ENCODE measurements at places on chromosomes 3 and 15. TPM values are rescaled to one million over a fixed set of nuclear protein-coding genes. Genes with fewer than 3 reads are reported as not detected.

- peak overlapping the region; percentile 59 for H3K27ac ChIP-seq
- DNase-seq = no peak
- H3K36me3 ChIP-seq = no peaks in the 10 kb centered on the region
- H3K4me3 ChIP-seq = no peak overlapping the region
- peaks cover 36% of the 10 kb centered on the region for H3K4me1 ChIP-seq
Measured at GRCh38 chr3:11159421-11159904, 5.2 kb downstream of the HRH1 start.

The CKMT1A gene
- 55.0 TPM for total RNA-seq

The PRR20G gene
- total RNA-seq = not detected

DNA sequence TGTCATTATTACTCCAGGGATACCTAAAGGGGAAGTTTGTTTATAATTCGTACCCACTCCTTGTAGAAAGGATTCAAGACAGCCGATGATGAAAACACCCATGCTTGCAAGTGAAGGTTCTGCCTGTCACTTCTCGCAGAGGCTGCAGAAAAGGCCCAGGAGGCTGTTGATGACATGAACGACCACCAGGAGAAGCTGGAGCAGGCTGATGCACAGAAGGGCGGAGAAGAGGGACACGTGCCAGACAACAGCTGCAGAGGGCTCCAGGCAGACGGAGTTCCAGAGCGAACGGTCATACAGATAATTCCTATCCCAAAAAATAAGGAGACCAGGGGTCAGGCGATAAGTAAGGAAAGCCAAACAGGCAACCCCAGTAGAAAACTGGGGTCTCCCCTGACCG, 5.7 kb upstream of the DYNLT2B start:
- H3K4me1 ChIP-seq = peaks cover 13% of the 10 kb centered on the region
- no peaks in the 10 kb centered on the region for H3K36me3 ChIP-seq
- no peak overlapping the region for H3K27ac ChIP-seq
- no peak overlapping the region for H3K4me3 ChIP-seq
